ENCODE measurements at places on chromosomes 7 and 10.

- DNase-seq = no peak
These were observed 95.1 kb upstream of the PPP2R2D start for GRCh38 chr10:131805696-131806095.

- no peak for DNase-seq
These were observed 54.0 kb upstream of the HECW1 start for GRCh38 chr7:43058271-43059066.

- DNase-seq = no peak
These were observed 160.1 kb downstream of the NEURL1 start for GRCh38 chr10:103653581-103654037.

DNA sequence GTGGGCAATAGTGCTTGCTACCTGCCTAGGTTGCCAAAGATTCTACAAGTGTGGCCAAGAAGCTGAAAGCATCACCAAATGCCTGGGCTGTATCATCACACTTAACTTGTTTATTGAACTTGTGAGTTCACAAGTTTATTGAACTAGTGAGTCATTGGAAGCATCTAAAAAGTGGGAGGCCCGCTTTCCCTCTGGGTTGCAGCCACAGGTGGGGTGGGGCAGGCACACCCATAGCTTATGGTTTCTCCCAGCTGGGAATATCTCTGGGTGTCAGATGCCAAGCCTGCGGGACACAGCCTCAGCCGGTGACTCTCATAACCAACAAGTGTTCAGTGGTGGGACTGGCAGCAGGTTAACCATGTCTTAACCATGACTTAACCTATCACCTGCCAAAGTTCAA is 145.9 kb upstream of the FAM13C start:
- DNase-seq = no peak

DNA sequence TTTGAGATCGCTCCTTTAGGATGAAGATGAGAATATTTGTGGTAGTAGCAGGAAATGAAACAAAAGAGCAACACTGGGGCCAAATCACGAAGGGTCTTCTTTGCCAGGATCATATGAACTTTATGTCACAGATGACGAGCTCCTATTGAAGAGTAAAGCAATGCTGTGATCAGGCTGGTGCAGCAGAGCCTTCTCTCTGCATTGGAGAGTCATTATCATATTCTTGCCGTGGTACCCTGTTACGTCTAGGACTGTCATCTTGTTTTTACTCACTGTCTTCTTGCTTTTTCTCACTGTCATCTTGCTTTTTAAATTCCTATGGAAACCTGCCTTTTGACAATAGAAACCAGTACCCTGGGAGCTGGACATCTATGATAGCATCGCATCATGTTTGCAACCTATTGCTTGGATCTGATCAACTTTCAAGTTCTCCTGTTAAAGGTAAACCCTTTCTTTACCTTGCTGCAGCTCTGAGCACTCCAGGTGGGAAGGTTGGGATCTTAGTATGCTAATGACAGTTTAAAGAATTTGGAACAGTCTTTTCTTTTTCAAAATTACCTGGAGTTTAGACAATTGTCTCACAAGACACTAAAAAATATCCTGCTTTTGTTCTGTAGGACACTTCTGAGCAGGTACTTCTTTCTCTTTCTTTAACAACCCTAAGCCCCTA is 27.9 kb upstream of the CACNA2D1 start:
- DNase-seq = no peak

DNA sequence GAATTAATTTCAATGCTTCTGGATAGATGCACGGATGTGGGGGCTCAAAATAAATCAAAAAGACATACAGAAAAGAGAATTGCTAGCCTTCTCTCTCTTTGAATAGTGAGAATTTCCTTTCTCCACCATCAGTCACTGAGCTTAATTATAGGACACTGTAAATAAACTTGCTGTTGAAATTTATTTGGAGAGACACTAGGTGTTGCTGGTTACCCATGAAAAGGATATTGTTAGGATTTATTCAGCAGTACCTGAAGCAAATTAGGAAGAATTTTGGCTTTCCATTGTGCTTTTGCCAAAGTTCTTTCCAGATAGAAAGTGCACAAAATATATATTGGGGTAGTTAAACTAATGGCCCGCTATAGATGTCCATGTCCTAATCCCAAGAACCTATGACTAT is 27.6 kb downstream of the GCC1 start:
- DNase-seq = no peak

GRCh38 chr7:25541094-25541821 is 313.0 kb upstream of the NPVF start:
- DNase-seq = no peak

GRCh38 chr10:126570621-126571602 is 99.6 kb downstream of the C10orf90 start:
- no peak for DNase-seq

DNA sequence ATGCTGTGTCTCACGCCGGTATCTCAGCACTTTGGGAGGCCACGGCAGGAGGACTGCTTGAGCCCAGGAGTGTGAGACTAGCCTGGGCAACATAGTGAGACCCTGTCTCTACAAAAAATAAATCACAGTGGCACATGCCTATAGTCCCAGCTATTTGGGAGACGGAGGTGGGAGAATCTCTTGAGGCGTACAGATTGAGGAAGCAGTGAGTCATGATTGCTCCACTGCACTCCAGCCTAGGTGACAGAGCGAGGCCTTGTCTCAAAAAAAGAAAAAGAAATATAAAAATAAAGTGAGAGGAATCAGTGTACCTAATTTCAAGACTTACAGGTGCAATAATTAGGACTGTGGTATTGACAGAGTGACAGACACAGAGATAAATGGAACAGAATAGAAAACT is 23.9 kb downstream of the SLC25A40 start:
- peak; percentile 31 for DNase-seq
